AG09319 (cell line): ENCODE measurements at places on chromosomes 6 and 20.

GRCh38 chr6:41222045-41222444 lies 6.1 kb upstream of the TREML4 start:
- no peak for DNase-seq

DNA sequence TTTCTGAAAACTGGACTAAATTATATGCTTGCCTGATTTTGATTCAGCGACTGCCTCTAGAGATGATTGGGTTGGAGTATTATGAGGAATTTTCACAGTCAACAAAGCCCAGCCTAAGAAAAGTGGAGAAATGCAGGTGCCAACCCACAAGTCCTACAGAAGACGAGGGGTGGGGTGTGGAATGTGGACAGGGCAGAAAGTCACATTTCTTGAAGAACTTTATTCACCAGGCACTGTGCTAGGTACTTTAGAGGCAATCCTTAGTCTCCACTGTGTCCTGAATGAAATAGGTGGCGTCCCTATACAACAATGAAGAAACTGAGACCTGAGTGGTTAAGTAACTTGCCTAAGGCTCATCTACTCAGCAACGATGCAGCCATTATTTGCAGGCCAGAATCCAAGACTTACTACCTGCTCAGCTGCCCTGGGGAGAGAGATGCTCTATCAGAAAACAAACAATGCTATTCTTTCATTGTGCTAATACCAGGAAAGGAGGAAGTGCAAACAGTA lies 106.3 kb downstream of the RNF144B start:
- DNase-seq = no peak

GRCh38 chr6:17220040-17220910 lies 60.9 kb upstream of the RBM24 start:
- DNase-seq = no peak

- DNase-seq = no peak
Measured at GRCh38 chr20:3070725-3071124, 695 bp upstream of the OXT start.

DNA sequence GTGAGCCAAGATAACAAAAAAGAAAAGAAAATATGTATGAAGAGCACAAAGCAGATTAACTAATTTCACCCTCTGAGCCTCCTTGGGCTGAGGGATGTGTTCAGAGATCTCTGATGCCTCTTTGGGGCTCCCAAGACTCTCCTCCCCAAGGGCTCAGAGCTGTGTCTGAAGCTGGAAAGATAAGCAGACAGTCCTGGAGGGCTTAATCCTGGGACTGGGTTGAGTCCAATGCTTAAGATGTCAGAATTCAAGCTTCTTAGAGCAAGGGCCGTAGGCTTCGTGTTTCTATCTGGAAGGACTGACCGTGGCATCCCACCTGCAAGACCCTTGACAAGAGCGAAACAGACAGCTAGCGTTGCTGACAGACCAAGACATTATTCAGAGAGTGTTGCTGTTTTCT lies 229.0 kb downstream of the ZMYND8 start:
- DNase-seq = no peak

- DNase-seq = no peak
Measured at GRCh38 chr6:68054756-68055155, 580.3 kb upstream of the ADGRB3 start.

DNA sequence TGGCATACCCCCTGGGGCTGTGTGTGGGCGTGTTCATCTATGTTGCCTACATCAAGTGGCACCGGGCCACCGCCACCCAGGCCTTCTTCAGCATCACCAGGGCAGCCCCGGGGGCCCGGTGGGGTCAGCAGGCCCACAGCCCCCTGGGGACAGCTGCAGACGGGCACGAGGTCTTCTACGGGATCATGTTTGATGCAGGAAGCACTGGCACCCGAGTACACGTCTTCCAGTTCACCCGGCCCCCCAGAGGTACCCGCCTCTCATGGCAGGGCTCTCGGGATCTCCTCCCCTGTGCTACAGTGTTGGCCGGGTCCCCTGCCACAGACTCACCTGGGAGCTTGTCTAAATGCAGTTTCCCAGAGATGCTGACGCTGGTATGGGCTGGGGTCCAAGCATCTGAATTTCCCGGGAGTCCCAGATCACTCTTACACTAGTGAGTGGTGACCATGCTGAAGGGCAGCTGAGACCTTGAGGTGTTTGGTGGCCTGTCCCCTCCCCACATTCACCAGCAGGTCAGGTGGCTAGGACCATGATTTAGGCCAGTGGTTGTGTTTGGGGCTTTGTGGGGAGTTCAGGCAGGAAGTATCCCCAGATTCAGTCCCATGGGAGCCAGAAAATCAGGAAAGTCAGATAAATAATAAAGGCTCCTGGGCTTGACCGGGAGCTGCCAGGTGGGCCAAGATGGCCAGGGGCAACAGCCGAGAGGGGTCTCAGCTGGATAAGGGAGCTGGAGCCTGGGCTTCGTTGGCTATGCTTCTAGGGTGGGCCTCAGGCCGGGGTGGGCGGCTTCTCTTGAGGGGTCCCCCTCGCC lies 11.8 kb downstream of the ENTPD6 start:
- no peak for DNase-seq

DNA sequence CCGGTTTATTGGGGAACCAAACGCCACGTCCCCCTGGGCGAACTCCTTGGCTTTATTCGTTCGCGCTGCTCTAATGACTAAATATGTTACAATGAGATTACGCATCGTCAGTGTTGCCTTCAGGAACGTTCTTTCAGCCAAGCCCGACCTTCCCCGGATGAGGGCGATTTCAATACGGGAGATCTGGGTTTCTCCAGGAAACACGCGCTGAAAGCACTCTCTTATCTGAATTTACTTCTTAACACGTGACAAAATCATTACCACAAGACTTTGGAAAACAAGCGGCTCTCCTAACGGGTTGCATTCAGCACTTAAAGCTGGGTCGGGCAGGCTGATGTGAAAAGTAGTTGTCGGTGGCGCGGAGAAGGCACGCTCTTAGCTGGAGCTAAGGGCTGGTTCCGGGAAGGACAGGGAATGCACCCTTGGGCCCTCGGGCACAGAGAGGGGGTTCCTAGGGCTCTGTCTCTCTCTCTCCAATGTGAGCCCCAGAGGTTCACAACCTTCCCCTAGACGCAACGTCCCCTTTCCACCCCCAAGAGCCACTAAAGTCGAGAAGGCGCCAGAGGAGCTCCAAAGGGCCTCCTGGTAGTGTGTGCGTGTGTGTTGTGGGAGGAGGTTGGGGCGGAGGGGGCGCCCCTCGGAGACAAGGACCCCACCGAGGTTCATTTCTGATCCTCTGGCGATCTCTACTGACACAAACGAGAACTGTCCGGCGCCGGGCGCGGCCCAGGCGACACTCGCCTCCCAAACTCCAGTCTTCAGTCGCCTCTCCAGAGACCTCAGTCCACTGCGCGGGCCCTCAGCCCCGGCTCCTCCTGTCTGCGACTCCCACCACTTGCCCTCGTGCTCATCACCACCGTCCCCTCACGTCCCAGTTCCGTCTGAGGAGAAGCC lies 7.1 kb upstream of the NKX2-2 start:
- DNase-seq = no peak

- DNase-seq = no peak
Measured at GRCh38 chr20:62049342-62050165, 16.1 kb downstream of the TAF4 start.

- DNase-seq = no peak
Measured at GRCh38 chr20:33408716-33409654, 7.7 kb upstream of the CDK5RAP1 start.

- DNase-seq = no peak
Measured at GRCh38 chr20:57529810-57530209, 4.9 kb upstream of the CTCFL start.

GRCh38 chr20:44622501-44623270 lies 28.8 kb downstream of the ADA start:
- DNase-seq = no peak

- DNase-seq = no peak
Measured at GRCh38 chr6:87075168-87075567, 19.7 kb downstream of the CGA start.

DNA sequence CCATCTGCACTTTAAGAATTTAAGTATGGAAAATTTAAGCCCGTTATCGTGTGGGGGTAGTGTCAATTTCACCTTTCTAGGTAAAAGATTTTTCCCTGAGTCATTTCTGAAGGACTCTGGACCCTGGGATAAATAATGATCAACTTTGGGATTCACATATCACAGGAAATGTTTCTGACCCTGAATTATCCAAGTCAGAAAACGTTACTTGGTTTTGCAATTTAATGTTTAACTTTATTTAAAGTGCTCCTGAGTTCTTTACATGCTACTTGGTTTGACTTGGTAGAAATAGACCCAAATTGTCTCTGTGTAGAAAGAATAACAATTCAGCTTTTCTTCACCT lies 1.5 kb upstream of the SLC17A3 start:
- DNase-seq = no peak

DNA sequence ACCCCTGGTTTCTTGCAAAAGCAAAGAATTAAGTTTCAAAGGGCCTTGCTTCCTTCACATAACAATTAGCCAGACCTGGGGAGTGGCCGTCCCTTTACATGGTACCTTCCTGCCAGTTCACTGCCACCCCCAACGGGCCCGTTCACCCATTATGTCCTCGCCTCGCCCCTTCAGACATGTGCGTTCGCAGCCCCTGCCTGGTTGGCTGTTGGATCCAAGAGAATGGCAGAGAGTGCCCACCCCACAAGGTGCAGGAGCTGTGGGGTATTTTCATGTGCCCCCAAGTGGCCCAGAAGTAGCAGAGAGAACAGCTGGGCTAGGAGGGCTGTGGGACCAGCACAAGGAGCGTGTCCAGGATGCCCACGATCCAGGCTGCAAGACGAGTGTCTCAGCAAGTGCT lies 422.9 kb upstream of the SULF2 start:
- DNase-seq = no peak

DNA sequence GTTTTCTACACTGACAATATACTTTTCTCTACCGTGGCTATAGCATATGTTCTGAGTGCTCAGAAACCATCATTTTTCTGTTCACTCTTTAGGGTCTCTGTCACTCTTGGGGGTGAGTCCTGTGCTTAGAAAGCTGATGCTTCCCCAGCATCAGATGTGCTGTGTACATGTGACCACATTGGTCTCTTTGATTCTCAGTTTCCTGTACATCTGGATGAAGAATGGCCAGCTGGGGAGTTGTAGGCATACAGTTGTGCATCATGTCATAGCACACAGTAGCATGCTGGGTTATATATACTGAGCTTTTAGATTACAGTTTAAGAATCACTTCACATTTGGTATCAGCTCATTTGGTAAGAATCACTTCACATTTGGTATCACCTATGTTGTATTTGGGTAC lies 238.6 kb upstream of the PREP start:
- no peak for DNase-seq

DNA sequence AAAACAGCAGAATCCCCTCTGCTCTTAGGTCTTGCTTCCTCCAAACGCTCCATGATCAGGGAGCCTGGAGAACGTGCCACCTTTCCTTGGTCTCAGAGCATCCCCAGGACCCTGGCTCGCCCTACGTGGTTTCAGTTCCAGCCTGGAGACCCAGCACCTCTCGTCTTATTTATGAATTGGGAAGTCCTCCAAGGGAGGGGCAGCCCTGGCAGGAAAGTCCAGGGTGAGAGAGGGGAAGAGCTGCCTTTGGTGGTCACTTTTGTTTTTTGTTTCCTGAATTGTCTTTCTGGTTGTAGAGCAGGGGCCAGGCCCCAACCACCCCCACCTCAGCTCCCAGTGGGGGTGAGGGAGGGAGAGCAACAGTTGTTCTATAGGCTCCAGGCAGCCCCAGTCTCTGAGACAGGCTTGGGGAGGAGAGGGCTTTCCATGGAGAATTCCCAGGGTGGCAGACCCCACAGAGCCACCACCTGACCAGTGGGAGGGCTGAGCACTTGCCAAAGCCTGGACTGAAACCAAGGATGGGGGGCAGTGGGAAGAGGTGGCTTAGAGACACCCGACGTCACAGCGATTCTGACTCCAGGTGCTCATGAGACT lies 88.8 kb downstream of the PRND start:
- DNase-seq = no peak

GRCh38 chr6:35090734-35091133 lies 50.4 kb downstream of the TCP11 start:
- no peak for DNase-seq

GRCh38 chr20:53960579-53961272 lies 109.7 kb downstream of the BCAS1 start:
- DNase-seq = no peak

DNA sequence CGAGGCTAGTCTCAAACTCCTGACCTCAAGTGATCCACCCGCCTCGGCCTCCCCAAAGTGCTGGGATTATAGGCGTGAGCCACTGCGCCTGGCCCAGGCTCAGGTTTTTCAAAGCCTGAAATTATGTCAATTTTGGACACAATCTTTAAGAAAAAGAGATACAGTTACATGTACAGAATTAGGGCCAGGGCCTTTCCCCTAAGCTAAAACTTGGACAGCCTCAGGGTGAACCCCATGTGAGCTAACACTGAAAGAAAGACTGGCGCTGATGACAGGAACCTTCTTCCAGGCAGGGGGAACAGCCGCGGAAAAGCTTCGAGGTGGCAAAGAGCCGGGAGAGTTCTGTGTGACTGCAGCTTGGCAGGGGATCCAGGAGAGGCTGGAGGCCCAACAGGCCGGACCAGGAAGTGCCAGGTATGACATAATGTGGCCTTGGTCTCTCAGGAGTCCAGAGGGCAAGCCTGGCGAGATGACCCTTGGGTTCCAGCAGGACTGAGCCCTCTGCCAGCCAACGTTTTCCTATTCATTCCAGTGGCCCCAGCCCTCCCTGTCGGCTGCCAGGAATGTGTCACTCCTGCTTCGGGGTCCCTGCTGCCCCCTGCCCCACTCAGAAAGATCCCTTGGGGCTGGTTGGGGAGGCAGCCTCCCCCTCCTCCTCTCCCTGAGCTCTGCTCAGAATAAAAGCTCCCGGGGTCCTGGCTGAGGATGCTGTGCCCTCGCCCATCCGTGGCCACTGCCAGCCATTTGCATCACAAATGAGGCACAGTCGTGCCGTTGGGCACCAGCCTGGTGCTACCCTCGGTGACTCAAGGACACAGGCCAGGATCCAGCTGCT lies 37.3 kb downstream of the RBM38 start:
- no peak for DNase-seq

- DNase-seq = no peak
Measured at GRCh38 chr6:149440735-149441671, 40.9 kb downstream of the SUMO4 start.

DNA sequence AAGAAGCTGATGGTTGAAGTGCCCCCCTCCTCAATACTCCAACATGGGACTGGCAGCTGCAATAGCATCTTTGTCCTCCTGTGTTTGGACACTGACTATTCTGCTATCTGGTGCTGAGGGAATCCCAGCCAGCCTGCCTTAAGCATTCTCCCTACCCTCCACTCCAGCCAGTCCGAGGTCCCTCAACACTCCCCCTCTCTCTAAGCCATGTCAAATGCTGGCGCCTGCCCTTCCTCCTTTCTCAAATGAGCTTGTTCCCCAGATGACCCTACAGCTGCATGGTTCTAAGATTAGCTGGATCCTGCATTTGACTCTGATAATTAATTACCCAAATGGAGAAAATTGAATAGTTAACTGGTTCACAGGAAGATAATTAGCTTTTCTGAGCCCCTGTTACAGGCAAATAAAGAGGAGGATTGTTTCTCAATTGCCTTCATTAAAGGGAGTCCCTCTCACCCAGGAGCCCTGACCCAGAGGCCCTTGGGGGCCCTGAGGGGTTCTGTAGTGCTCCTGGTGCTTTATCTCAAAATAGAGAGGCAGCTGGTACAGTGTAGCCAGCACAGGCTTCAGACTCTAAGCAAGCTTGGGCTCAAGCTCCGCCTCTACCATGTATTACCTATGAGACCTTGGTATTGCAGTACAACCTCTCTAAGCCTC lies 37.9 kb upstream of the CHD6 start:
- DNase-seq = no peak

GRCh38 chr6:7579851-7580250 lies 10.1 kb upstream of the SNRNP48 start:
- DNase-seq = no peak
